Activated naive CD8-positive, alpha-beta T cell treated with anti-CD3 and anti-CD28 coated beads, Interleukin-2, amount 10 ng/mL, durations not matched to agents 7 days and 5 days (primary cell): ENCODE measurements at places on chromosomes 4 and X.

- DNase-seq = peak; percentile 76
- no peaks in the 10 kb centered on the region for H3K27me3 ChIP-seq
- H3K4me1 ChIP-seq = peaks cover 37% of the 10 kb centered on the region
- peak overlapping the region; percentile 94 for H3K4me3 ChIP-seq
- H3K36me3 ChIP-seq = peaks cover 31% of the 10 kb centered on the region
- H3K27ac ChIP-seq = peak overlapping the region; percentile 92
Measured at GRCh38 chr4:1720163-1720983, 750 bp downstream of the TMEM129 start.

GRCh38 chr4:110610940-110611831, 11.7 kb downstream of the PITX2 start:
- H3K27me3 ChIP-seq = peaks cover 77% of the 10 kb centered on the region
- no peaks in the 10 kb centered on the region for H3K4me1 ChIP-seq
- no peak overlapping the region for H3K27ac ChIP-seq
- no peak overlapping the region for H3K4me3 ChIP-seq
- peaks cover 2% of the 10 kb centered on the region for H3K36me3 ChIP-seq

- DNase-seq = no peak
- H3K4me3 ChIP-seq = no peak overlapping the region
- H3K4me1 ChIP-seq = no peaks in the 10 kb centered on the region
- H3K36me3 ChIP-seq = no peaks in the 10 kb centered on the region
- H3K27me3 ChIP-seq = peaks cover 7% of the 10 kb centered on the region
- no peak overlapping the region for H3K27ac ChIP-seq
Measured at GRCh38 chrX:131046596-131046995, 11.6 kb upstream of the ARHGAP36 start.

DNA sequence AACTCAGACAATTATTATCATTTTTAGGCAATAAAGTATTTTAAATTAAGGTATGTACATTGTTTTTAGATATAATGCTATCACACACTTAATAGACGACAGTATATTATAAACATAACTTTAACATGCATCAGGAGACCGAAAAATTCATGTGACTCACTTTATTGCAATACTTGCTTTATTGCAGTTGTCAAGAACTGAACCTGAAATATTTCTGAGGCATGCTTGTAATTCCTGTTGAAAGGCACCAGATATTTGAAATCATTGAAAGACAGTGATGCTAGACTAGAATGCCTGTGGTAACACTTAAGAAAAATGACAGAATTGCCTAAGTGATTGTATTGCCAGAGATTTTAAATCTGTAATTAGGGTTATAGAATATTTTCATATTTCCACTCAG, 175.6 kb upstream of the MAGEB2 start:
- no peaks in the 10 kb centered on the region for H3K27me3 ChIP-seq
- no peak for DNase-seq
- H3K4me1 ChIP-seq = no peaks in the 10 kb centered on the region
- no peaks in the 10 kb centered on the region for H3K36me3 ChIP-seq
- no peak overlapping the region for H3K27ac ChIP-seq

DNA sequence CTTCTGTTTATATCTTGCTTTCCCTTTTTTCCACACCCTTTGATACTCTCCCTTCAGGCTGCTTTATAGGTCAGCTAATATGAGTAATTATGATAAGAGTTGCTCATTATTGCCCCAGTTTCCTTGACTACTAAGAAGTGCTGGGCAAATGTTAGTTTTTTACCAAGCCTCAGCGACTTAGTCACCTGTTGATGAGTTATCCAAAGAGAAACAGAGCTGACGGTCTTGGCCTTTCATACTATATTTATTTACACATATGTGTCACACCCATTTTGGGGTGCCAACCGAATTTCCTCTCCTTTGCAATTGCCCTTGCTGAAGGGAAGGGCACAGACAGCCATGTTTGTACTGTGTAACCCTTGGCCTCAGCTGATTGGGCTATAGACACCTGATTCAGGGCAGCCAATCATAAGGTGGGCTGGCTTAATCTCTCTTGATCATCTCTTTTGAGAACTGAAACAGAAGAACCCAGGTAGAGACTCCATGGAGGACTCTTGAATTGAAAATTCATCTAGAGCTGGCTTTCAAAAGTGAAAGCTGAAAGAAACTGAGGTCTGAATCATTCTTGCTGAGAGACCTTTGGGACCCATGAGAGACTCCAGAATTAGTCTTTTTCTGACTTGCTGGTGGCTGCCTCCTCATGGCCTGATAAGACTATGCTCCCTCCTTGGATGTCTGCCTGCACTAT, 111.7 kb upstream of the RPS6KA3 start:
- peaks cover 1% of the 10 kb centered on the region for H3K36me3 ChIP-seq
- no peaks in the 10 kb centered on the region for H3K27me3 ChIP-seq
- no peak for DNase-seq
- H3K4me3 ChIP-seq = no peak overlapping the region
- H3K4me1 ChIP-seq = peaks cover 15% of the 10 kb centered on the region

GRCh38 chr4:11338956-11339782, 89.5 kb downstream of the HS3ST1 start:
- no peak overlapping the region for H3K27ac ChIP-seq
- DNase-seq = no peak
- H3K4me3 ChIP-seq = no peak overlapping the region
- H3K27me3 ChIP-seq = peaks cover 1% of the 10 kb centered on the region
- no peaks in the 10 kb centered on the region for H3K36me3 ChIP-seq
- H3K4me1 ChIP-seq = no peaks in the 10 kb centered on the region

DNA sequence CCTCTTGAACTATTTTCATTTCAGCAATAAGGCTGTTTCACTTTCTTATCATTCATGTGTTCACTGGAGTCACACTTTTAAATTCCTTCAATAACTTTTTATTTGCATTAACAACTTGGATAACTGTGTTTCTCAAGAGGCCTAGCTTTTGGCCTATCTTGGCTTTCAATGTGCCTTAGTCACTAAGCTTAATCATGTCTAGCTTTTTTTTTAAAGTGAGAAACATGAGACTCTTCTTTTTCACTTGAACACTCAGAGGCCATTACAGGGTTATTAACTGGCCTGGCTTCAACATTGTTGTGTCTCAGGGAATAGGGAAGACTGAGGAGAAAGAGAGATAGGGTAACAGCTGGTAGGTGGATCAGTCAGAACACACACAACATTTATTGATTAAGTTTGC, 64.0 kb upstream of the VCX2 start:
- no peak overlapping the region for H3K4me3 ChIP-seq
- H3K4me1 ChIP-seq = no peaks in the 10 kb centered on the region
- DNase-seq = no peak
- no peaks in the 10 kb centered on the region for H3K36me3 ChIP-seq
- H3K27me3 ChIP-seq = no peaks in the 10 kb centered on the region
- no peak overlapping the region for H3K27ac ChIP-seq

DNA sequence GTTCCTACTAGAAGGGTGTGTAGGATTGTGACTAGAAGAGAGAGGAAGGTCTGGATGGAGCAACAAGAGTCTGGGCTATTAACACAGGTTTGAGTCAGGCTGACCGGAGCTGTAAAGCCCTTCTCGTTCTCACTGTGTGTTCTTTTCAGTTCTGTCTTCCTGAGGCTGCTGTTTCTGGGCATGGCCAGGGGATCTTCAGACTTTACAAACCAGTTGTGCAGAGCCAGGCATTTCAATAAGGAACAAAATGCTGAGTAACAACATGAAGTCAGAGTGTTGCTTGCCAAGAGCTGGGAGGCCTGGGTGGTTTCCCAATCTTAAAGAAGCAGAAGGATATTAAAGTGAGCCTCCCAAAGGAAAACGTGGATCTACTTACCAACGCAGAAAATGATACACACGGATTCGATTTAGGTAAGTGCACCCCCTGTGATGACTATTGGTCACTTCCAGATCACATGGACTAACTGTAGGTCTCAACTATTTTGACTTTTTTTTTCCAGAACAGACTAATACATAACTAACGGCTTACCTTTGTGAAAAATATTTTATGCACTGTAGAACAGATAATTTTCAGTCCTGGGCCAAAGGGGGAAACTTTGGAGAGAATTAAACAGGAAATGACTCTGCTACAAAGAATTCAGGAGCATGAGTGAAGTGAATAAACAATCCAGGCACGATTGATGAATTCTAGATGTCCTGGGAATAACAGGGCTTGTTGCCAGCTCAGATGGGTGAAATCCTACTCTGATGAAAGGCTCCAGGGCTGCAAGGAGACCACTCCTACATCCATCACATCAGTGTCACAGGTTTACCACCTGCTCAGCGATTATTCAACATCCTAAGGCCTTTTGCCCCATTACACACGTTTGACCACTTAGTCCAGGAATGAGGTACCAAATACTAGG, 94.5 kb downstream of the ANXA3 start:
- H3K4me3 ChIP-seq = no peak overlapping the region
- no peak overlapping the region for H3K27ac ChIP-seq
- no peak for DNase-seq
- peaks cover 27% of the 10 kb centered on the region for H3K4me1 ChIP-seq
- H3K27me3 ChIP-seq = no peaks in the 10 kb centered on the region
- peaks cover 3% of the 10 kb centered on the region for H3K36me3 ChIP-seq

DNA sequence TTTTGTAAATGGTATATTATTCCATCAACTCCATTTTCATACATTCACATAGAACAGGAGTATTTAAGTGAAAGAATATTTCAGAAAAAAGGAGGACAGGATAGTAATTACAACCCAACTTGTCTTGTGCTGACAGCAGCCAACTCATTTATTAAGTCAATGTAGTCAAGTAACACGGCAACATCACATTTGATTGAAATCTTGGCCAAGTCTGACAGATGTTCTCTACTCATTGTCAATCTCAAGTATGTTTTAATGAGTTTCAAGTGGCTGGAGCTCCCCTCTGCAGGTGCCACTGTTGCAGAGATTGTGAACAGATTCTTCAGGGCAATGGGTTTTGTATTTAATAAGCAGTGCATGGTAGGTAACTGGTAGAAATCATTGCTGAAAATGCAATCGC, 332.5 kb downstream of the C4orf33 start:
- H3K36me3 ChIP-seq = no peaks in the 10 kb centered on the region
- no peaks in the 10 kb centered on the region for H3K27me3 ChIP-seq
- DNase-seq = no peak

DNA sequence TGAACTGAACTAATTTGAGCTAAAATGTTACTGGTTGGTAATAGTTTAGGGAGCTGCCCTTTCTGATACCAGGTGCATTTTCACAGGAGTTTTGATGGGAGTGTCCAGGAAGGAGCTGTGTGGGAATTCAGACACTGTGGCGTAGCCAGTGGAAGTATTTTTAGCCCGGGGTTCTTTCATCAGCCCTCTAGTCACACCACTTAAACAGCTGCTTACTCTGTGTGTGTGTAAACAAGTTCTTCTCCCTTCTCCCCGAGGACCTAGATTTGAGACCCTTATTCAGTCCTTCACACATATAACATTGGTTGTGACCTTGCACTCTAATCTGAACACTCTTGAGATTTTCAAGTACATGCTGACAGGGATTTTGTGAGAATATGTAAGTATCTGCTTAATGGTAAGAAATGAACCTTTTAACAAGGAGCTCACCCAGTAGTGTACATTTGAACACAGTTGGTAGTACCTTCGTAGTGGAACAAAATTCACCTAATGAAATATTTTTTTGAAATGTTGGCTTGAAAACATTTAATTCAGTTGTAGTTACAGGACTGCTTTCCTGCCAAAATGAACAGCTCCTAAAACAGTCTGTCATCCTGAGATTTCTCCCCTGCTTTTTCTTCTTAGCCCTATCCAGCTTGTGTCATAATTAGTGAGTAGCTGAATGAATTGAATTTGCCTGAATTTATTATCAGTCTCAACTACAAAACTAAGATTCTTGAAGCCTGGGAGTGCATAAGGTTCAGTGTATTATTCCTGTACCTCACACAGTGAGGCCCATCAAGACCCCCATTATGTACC, 61.8 kb downstream of the BMPR1B start:
- H3K27me3 ChIP-seq = no peaks in the 10 kb centered on the region
- H3K4me1 ChIP-seq = no peaks in the 10 kb centered on the region
- no peaks in the 10 kb centered on the region for H3K36me3 ChIP-seq

DNA sequence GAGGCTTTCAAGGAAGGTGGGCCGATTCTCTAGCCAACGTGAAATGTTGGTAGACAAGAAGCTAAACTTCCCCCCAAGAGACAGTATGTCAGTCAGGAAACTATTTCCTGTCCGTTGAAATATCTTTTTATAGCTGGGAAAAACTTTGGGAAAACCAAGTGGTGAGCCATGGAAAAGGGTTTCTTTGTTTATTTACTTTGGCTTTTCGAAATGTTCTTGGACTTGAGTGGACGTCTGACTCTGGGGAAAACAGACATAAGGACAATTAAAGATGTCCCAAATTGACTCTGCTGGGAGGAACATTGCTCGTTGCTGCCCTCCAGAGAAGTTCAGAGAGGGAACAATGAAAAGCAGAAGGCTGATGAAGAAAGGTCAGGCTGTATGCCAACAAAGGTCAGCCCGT, 295.4 kb downstream of the RAPGEF2 start:
- no peaks in the 10 kb centered on the region for H3K36me3 ChIP-seq
- no peak overlapping the region for H3K4me3 ChIP-seq
- peaks cover 1% of the 10 kb centered on the region for H3K4me1 ChIP-seq
- DNase-seq = no peak

GRCh38 chr4:176584031-176584606, 208.6 kb downstream of the VEGFC start:
- no peaks in the 10 kb centered on the region for H3K4me1 ChIP-seq
- no peaks in the 10 kb centered on the region for H3K36me3 ChIP-seq
- no peak for DNase-seq

- peaks cover 2% of the 10 kb centered on the region for H3K27me3 ChIP-seq
- no peak overlapping the region for H3K4me3 ChIP-seq
- no peaks in the 10 kb centered on the region for H3K36me3 ChIP-seq
- H3K27ac ChIP-seq = no peak overlapping the region
- H3K4me1 ChIP-seq = peaks cover 4% of the 10 kb centered on the region
Measured at GRCh38 chrX:47814851-47815250, 21.9 kb upstream of the ZNF81 start.

DNA sequence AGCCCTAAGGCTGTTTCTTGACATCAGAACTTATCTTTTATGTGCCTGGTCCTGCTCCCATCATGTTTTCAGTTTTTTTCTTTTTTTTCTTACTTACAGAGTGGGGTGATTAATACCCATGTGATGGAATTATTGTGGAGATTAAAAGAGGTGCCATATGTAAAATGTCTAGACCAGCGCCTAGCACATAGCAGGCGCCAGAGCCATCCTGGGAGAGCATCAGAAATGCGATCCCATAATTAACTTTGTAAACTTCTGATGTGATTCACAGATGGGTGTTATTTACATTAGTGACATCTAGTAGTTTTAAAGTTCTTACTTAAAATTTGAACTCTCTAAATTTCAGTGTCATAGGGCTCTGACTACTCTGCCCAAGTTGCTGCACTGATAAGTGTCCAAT, 66.2 kb upstream of the PGRMC2 start:
- no peak for DNase-seq
- H3K4me1 ChIP-seq = no peaks in the 10 kb centered on the region
- H3K27me3 ChIP-seq = no peaks in the 10 kb centered on the region
- H3K27ac ChIP-seq = no peak overlapping the region
- no peaks in the 10 kb centered on the region for H3K36me3 ChIP-seq

- H3K27me3 ChIP-seq = no peaks in the 10 kb centered on the region
- H3K36me3 ChIP-seq = no peaks in the 10 kb centered on the region
- no peak overlapping the region for H3K4me3 ChIP-seq
- no peak for DNase-seq
- no peaks in the 10 kb centered on the region for H3K4me1 ChIP-seq
Measured at GRCh38 chr4:141390571-141390970, 169.9 kb downstream of the ZNF330 start.
